ENCODE measurements at places on chromosomes 7 and 10.

DNA sequence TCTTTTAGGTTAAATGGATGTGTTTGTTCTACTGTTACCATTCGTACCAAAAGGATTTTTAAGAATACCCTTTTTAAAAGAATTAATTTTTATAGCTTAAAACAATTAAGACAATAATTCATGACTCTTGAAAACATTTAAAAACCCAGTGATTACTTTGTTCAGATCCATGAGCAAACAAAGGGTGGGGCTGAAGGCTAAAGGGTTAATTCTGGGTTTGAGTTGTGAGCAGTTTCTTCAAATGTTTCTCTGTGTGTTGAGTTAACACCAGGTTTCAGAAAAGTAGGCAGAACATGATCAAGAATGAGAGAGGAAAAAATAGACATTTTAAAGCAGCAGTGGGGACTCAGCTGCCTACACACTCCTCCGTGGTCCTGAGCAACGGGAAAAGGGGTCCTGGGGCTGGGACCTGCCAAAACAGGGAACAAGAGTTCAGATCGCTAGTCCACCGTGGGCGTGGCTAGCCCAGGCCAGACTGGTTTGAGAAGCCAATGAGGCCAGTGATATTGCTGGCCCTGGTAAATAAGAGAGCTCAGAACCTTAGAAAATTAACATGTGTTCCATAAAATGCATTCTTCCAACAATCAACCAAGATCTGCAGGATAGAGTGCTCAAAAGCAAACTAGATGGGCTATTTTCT is 14.9 kb upstream of the EZH2 start:
- DNase-seq = no peak

DNA sequence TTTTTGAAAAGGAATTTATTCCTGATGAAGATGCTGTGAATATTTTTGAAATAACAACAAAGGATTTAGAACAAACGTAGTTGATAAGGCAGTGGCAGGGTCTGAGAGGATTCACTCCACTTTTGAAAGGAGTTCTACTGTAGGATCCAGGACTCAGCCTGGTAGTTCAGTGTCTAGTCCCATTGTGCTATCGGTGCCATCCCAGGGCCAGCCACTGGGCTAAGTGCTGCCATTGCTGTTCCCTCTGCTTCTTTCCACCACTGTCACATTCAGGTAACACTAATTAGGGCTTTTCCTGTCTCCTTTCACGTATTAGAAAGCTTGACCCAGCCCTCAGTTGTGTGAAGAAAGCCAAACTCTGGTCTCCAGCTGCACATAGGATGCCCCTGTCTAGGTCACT is 177.3 kb downstream of the TEX36 start:
- no peak for DNase-seq

- DNase-seq = no peak
Observed at GRCh38 chr7:15015545-15016314, 113.2 kb upstream of the DGKB start.

DNA sequence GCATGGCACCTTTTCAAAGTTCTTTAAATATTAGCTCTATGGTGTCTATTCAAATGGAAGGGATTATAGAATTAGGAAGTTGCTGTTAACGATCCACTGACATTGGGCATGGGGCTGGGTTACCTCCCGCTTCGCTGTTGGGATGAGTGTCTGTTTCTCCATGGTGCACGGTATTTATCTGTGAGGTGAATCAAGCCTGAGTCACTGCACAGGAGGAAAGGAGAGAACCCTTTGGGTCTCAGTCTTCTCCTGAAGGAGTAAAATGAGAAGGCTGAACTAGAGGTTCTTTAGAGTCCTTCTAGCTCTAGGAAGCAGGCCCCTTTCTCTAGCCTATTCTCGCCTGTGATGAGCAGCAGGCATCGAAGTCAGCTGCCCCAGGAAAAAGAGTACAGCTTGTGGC is 7.3 kb downstream of the JCAD start:
- no peak for DNase-seq

DNA sequence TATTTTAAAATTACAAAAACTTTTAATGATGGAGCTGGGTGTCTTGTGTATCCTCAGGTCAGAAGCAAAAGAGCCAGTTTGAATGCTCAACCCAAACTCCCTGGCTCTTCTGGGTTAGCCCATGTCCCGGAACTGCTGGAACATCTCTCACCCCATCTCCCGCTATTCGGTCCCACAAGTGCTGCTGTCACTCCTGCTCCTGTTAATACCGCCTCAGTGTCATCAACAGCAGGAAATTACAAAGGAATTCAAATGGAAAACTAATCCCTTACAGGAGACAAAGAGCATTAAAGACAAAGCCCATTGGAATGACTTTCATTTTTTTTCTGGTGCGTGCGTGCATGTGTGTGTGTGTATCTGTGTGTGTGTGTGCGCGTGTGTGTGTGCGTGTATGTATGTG is 112.0 kb upstream of the C7orf33 start:
- no peak for DNase-seq

GRCh38 chr10:50544095-50544856 is 79.5 kb downstream of the SGMS1 start:
- no peak for DNase-seq

- DNase-seq = no peak
Observed at GRCh38 chr7:92133133-92133736, 1.0 kb downstream of the CYP51A1 start.

DNA sequence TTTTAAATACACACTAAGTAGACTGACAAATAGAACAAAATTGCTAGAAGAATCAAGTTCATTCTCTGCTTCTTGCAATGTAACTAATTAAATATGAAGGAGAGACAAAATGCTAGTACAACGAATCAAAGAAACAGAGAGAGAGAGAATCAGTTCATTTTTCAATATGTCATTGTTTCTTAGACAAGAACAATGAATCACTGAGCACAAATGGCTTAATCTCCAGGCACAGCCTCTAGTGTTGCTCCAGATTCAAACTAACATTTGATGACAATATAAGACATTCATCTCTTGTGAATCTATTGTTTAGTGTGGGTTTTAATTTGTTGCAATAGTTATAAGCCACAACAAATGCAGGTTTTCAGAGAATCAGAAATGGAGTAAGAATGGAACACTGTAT is 357.4 kb upstream of the TMEM229A start:
- no peak for DNase-seq

GRCh38 chr10:92886334-92886961 is 38.1 kb downstream of the EXOC6 start:
- no peak for DNase-seq

- DNase-seq = no peak
Observed at GRCh38 chr10:43749940-43750552, 101.4 kb upstream of the ZNF32 start.
